GM19239 (cell line): ENCODE measurements at places on chromosomes 1 and 21.

- DNase-seq = no peak
Observed at GRCh38 chr1:27394282-27394658, 1.8 kb downstream of the GPR3 start.

GRCh38 chr21:33968995-33969348, 53.4 kb upstream of the ATP5PO start:
- DNase-seq = no peak

DNA sequence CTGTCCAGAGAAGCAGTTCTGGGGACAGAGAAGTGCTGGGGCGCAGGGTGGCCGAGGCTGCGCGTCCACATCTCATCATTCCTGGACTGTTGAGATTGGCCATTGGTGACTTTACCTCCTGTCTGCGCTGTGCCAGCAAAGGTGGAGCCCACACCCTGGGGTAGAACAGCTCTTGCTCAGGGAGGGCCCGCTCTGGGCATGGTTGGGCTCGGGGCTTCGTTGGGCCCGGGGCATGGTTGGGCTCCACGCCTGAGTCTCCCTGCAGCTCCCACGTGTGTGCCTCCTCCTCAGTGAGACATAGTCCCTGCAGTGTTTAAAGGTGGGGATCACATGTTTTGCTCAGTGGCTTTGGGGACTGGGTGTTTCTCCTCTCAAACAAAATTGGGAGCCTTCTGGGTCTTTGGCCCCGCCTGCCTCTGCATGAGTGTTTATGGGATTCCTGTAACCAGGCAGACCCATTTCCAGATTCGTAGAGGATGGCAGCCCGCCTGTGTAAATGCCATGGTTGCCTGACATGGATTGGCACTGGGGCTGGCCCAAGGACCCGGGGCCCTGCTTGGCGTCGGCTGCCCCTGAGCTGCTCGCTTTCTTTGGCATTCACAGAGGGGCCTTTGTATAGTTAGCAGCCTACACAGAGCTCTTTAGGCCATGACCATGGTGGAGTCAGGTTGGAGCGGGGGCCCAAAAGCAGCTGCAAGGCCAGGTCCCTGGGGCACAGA, 104.6 kb downstream of the TLR5 start:
- DNase-seq = no peak

- DNase-seq = no peak
Observed at GRCh38 chr1:210321131-210321530, 7.6 kb upstream of the HHAT start.

- peak; percentile 92 for DNase-seq
Observed at GRCh38 chr1:26833432-26834405, 7.2 kb downstream of the ZDHHC18 start.

DNA sequence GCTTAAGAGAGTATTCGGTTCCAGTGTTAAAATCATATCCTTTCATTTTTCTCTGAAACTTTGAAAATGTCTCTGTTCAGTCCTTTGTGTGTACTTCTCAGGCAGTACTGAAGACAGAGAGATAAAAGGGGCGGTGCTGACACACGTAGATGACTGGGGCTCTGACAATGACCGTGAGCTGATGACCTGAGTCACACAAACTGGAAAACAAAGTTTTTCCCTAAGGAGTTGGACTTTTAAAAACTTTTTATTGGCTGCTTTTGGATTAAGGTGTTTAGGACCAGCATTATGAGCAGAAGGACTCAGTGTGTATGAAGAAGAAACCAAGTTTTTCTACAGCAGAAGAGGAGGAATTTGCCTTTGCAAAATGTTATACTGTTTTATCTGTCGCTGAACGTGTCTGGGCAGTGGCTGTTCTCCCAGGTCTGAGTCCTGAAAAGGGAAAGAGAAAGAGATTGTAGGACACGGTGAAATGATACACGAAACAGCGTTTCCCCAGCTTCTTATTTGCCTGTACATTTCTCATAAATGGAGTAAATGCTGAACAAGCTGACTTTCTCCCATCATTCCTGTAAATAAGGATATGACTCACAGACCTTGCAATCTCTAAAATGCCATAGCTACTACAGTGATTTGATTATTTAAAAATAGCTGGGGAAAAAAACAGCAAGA, 51.5 kb downstream of the MAP3K7CL start:
- no peak for DNase-seq

GRCh38 chr1:240149484-240150094, 57.9 kb downstream of the FMN2 start:
- no peak for DNase-seq
